ENCODE measurements at places on chromosomes 7 and 10. TPM values are rescaled to one million over a fixed set of nuclear protein-coding genes. Genes with fewer than 3 reads are reported as not detected.

- DNase-seq, result no peak
Measured at GRCh38 chr10:26741368-26741767, 43.9 kb downstream of the PDSS1 start.

The GDF2 gene
- not detected for total RNA-seq

- DNase-seq, result peak; percentile 38
Measured at GRCh38 chr7:127107601-127108007, 145.1 kb downstream of the GRM8 start.

- no peak for DNase-seq
Measured at GRCh38 chr10:81314471-81314870, 560.5 kb upstream of the NRG3 start.

GRCh38 chr10:132257271-132257670, 50.5 kb downstream of the STK32C start:
- DNase-seq, result no peak

DNA sequence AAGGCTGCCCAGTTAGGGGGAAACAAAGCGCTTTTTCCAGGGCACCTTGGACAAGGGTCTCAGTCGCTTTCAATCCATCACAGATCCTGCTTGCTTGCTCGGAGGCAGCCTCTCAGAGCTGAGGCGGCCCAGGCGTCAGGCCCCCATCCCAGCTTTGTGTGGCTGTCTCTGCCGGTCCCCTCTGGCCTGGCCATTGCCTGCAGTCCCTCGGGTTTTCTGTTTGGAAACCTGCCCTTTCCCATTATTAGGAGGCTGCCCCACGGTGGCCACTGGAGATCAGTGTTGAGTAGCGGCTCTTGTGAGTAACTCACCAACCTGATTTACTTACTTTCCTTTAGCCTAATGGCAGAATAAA, 216.1 kb downstream of the GLRX3 start:
- DNase-seq, result no peak

- DNase-seq, result no peak
Measured at GRCh38 chr7:1995426-1995825, 237.3 kb downstream of the MAD1L1 start.

DNA sequence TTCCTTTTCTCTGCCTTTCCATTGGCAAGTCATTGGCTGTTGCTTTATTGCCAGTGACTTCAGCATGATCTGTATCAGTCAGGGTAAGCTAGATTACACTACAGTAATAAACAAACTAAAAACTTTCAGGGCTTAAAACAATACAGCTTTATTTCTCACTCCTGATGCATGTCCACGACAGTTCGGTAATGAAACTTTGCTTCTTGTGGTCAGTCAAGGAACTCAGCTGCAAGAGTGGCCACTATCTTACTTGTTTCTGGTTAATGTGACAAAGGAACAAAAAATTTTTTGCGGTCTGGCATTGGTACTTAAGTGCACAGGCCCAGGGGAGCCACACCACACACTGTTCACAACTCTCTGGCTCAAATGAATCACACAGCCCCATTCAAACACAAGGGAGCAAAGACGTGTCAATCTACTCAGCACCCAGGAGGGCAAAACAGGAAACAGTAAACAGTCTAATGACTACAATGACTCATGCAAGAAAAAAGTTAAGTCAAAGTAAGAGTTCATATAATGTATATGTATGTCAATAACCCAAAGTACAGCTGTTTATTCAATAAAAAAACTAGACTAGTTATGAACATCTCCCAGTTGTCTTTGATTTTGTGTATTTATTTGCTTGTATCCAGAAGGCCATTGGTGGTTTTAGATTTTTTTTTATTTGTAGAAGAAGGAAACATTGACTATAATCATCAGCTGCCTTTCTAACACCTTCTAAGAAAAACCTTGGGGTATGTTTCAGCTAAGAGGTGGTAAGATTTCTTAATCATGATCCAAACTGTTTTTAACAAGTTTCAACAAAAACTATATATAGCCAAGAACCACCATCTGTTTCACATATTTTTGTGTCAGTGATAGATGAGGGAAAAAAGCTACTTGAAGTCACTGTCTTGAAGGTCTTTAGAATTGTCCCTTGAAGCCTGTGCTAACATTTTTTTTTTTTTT, 134.4 kb upstream of the FAM3C start:
- DNase-seq, result no peak

DNA sequence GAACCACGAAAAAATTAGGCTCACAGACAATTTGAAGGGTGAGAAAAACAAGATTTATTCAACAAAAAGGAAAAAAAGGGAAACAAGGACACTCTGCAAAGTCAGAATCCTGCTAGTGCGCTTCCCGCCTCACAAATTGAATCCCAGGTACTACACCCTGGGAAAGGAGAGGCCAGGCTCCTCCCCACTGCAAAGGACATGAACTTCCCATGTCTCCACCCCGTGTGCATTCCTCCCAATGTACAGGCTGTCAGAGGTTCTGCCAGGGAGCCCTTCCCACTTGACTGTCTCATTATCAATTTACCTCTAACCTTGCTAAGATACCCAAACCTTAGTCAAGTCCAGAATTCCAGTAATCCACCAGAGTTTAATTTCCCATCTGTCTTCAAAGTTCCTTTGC, 70.4 kb upstream of the CDK1 start:
- no peak for DNase-seq

The SMKR1 gene
- total RNA-seq, result 0.59 TPM

GRCh38 chr10:102085336-102085735, 20.2 kb downstream of the HPS6 start:
- DNase-seq, result no peak

DNA sequence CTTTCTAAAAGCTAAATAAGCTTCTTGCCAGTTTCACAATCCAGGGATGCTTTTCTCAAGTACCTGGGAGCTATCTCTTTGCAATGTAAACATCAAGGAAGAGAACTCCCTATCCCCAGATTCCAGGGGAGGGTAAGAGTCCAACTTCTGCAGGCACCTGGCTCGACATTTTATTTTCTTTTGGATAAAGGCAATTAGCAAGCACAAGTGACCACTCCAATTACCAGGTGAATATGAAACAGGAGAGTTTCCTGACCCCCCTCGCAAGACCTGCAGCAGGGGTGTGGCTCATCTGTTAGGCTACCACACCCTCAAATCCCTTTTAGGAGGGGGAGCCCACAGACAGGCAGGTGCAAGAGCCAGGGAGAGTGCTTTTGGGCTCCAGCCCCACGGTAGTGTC, 28.6 kb upstream of the LANCL2 start:
- DNase-seq, result no peak

The MET gene
- total RNA-seq, result 17.0 TPM

DNA sequence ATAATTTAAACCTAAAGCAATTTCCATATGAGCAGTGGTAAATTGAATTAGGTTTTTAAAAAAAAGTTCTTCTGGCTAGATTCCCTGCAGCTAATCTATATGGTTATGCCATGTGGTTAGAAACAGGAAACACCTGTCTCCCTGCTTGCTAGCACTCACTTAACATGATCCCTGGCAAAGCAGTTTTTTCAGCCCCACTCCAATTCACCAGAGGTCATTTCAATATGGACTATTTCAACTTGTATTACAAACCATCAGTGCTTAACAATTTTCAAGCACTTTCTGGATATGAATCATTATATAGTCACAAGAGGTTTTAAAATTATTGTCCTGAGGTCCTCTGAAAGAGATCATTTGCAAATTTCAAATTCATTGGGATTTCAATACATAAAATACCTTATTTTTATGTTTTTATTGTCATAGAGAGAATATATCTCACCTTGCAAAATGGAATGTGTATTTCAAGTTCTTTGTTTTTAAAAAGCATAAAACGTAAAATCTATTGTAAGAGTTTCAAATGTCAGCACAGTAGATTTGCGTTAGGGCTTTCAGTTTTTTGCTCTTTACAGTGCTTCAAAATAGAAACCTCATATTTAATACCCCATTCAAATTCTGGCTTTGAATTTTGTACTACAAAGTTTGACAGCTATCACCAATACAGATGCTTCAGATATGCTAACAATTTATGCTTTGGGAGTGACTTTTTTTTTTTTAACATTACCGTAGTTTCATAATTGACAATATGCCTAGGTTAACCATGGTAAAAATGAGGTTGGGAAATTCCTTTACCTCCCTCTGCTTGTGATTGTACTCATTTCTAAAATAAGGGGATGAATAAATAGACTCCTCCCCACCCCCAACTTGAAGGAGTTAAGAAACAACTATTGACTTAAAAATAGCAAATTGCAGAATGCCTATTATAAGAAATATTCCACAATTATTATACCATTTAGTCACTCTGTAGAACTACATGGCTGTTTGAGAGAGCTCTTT, 117.5 kb upstream of the HGF start:
- DNase-seq, result no peak

- DNase-seq, result no peak
Measured at GRCh38 chr10:63885156-63885555, 364.0 kb downstream of the REEP3 start.
